Choroid plexus epithelial cell (primary cell): ENCODE measurements at places on chromosomes 13 and 19.

- no peak for DNase-seq
Observed at GRCh38 chr13:70206671-70207070, 98.4 kb upstream of the KLHL1 start.

GRCh38 chr19:51070334-51071094 is 5.6 kb upstream of the KLK13 start:
- no peak for DNase-seq

- peak; percentile 48 for DNase-seq
Observed at GRCh38 chr19:29596885-29597525, 9.1 kb upstream of the POP4 start.

DNA sequence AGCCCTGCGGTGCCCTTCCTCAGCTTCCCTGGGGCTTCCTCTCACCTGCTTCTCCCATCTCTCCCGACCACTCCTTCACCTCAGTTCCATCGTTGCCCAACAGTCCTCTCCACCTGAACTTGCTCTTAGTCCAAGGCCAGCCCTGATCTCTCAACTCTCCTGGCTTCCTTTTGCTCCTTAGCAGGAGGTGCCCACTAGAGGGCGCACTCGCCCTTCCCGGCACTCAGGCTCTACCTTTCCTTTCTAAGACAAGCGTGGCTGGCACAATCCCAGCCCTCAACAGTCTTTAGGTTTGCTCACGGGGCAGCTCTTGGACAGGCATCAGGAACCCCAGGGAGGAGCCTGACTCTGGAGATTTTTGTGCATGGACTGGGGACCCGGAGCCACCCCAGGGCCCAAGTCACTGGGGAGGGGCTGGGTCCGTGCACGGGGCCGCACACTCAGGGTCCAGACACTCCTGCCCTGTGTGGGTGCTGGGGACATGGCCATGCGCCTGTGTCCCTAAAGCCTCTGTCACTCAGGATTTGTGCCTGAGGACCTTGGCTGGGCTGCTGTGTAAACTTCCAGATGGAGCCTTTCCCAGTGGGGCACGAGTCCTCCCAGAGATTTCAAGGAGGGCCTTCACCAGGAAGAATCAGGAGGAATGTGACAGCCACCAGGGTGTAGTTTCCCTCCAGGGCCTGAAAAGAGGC is 12.1 kb upstream of the CEACAM8 start:
- peak; percentile 54 for DNase-seq

DNA sequence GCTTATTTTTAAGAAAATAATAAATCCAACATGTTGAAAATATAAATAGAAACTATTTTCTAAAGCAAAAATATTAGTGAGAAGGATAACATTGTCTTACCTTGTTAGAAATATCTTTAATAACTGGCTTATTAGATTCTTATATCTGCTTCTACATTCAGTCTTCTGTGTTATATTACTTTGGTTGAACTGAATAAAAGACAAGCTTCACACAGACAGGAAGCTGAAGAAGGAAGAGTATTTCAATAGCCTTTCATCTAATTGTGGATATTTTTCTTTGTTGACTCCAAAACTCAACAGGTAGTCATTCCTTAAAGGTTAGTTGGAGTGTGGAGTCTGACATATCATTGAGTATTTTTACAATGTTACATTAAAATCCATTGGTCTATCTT is 10.9 kb downstream of the SETDB2 start:
- no peak for DNase-seq

- no peak for DNase-seq
Observed at GRCh38 chr13:106275446-106276032, 259.9 kb downstream of the EFNB2 start.

DNA sequence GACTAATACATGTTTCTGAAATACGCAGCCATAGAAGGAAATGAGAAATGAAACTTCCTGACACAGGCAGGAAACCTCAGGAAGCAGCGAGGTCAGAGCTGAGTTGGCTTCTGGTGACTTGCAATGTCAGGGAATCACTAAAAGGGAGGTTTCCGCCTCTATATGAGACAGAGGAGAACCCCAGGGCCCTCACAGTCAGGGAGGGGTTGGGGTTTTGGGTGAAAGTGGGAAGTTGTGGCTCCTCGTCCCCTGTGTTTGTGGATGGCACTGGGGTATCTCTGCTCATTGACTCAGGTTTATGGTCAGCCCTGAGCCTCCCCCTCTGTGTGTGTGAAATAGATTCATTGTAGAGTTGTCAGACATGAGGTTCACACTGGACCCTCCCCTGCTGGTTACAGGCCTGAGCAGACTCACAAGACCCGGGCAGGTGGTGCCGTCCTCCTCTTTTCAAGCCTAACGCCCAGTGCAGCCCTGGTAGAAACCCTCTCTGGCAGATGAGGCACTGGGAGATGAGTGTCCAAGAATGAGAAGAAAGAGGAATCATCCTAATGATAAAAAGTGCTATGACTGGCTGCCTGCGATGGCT is 5.5 kb upstream of the LILRA6 start:
- peak; percentile 51 for DNase-seq

GRCh38 chr19:4164262-4164661 is 10.8 kb downstream of the CREB3L3 start:
- DNase-seq: no peak

DNA sequence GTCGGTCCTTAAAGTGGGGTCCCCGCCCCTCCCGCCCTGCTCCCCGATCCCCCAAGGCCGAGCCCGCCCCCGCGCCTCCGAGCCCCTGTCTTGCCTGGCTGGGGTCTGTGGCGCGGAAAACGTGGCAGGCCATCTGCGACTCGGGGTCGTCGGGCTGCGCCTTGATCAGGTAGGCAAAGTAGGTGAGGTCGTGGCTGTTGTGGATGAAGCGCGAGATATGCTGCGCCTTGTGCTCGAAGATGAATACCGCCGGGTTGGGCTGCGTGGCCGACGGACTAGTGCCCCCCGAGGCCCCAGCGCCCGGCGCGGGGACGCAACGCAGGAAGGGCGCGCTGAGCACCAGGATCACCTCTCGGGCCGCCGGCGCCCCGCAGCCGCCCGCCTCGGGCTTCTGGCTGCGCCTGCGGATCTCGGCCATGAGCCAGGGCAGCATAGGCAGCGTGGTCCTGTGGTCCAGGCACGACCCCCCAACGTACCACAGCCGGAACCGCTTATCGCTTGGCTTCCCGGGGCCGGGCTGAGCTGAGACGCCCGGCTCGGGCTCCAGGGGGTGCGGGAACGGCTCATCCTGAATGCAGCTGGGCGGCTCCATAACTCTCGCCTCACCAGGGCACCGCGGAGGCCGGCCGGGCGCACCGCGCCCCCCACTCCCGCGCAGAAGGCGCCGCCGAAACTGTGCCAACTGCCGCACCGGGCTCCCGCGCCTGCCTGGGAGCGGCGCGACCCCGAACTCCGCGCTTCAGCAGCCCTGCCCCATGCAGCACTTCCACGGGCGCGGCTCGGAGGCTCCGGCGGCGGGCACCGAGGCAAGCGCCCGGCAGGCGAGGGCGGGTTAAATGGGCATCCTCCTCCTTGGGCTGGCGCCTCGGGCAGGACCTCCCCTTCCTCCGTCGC is 546 bp downstream of the TBC1D4 start:
- no peak for DNase-seq

DNA sequence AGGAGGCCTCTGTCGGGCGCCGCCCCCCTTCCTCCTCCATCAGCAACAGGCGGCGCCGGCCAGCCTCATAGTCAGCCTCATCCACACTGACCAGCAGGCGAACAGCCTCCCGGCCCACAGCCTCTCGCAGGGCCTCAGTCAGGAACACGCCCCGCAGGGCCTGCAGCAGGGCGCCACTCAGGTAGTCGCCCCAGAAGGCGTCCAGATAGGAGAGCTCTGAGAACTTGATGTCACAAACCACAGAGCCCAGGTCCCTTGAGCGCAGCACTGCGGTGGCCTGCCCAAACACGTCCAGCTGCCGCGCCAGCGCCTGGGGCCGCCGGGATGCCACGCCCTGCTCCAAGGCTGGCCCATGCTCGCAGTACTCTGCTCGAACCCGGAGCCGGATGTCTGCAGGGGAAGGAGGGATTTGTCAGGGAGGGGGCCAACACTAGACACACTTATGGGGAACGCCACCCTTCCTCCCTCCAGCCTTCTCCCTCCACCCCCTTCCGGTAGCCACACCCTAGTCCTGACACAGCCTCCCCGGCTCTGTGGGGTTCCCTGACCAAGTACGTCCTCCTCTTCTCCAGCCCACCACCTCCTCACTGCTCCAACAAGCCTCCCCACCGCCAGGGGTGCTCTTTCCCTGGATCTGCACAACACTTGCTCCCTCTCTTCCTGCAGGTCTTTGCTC is 17.9 kb downstream of the DEDD2 start:
- DNase-seq: no peak

DNA sequence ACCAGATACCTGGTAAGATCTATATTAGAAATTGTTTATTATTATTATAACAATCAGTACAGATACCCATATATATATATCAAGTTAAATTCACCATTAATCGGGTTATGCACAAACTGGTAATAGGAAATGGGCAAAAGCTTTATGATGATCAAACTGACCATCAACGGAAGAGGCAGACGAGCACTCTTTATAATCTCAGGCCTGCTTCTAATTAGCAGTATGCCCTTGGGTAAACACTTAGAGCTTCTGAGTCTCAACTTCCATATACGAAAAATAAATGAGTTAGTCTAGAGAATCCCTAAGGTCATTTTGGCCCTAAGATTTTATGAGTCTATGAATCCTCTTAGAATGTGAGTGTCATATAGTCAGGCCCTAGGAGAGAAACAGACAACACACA is 710.9 kb downstream of the PCDH9 start:
- no peak for DNase-seq

GRCh38 chr13:104823709-104824108 is 1711.8 kb downstream of the EFNB2 start:
- DNase-seq: no peak

- DNase-seq: peak; percentile 23
Observed at GRCh38 chr19:46371371-46371901, 24.5 kb downstream of the PPP5C start.

- DNase-seq: no peak
Observed at GRCh38 chr13:33383724-33384577, 98.4 kb upstream of the STARD13 start.

DNA sequence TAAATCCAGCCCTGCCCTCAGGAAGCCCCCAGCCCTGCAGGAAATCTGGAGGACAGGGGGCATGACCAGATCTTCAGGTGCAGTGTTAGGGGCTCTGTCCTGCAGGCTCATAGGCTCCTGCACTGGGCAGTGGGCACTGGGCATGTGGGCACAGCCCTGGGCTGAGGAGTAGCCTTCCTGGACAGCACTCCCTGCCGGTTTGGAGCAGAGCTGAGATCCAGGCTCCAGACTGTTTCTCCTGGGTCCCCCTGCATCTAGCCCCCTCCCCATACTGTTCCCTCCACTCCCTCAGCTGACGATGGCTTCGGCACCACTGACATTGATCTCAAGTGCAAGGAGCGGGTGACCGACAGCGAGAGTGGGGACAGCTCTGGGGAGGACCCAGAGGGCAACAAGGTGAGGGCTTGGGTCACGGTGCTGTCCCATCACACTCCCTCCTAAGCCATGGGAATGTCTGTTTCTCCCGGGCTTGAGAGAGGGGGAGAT is 12.3 kb upstream of the PRR19 start:
- DNase-seq: no peak

DNA sequence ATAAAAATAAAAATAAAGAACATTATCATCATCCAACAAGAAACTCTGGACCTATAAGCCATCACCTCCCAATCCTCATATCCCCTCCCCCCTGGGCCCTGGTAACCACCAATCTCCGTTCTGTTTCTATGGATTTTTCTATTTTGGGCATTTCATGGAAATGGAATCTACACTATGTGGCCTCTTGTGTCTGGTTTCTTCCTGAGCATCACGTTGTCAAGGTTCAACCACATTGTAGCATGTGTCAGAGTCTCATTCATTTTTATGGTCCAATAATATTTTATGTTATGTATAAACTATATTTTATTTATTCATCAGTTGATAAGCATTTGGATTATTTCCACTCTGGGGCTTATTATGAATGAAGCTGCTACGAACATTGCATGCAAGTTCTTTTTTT is 26.9 kb downstream of the SULT2B1 start:
- peak; percentile 41 for DNase-seq
